ENCODE measurements at places on chromosomes 1 and 21.

GRCh38 chr1:38686927-38687255 lies 172.7 kb downstream of the RRAGC start:
- no peak for DNase-seq

DNA sequence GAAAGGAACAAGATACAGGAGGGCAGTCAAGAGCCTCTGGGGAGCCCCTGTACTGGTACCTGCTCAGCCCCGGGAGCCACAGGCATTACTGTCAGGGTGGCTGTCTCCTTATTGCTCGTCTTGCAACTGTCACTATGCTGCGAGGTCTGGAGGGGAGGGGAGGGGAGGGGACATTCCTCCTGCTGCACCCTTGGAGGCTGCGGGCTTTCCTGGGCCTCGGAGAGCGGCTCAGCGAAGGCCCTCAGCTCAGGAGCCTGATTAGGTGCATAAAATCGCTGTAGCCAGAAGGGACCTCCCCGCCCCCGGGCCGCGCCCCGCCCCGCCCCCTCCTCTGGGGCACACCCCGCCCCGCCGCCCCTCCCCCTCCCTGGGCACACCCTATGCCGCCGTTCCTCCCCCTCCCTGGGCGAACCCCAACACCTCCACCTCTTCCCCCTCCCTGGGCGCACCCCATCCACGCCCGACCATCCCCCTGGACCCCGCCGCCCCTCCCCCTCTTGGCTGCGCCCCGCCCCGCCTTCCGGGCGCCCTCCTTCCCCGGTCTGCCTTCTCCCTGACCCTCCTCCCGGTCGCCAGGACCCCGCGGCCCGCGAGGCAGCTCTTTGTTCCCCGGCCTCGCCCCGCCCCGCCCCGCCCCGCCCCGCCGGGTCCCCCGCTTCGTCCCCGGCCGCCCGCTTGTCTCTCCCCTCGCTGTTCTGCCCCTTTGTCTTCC lies 35.5 kb downstream of the CACHD1 start:
- peak; percentile 64 for DNase-seq

- DNase-seq, result no peak
These were observed 22.8 kb downstream of the LDLRAP1 start for GRCh38 chr1:25566176-25566729.

DNA sequence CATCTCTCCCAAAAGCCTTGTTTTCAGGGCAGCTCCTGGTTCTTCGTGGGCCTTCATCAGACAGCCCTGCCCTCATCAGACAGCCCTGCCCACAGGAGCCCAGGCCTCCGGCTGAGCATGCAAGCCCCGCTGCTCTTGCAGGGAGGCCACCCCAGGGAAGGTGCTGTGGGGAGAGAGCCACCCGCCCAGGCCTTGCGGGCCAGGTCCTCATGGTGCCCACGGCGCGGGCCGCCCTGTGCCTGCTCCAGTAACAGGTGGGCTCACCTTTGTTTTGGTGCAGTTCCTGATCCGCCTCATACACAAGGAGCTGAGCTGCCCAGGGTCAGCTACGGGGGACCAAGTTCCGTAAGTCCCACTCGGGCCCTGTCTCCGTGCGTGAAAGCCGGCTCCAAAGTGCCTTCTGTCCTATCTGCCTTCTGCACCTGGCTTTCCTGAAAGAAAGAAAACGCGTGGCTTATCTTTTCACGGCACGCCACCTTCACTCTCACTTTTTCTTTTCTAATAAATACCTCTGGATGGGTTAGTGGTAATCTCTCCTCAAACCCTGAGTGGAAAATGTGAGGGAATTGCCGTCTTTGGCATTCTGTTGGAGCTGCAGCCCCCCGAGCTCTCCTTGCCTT lies 65.9 kb downstream of the SLC37A1 start:
- peak; percentile 17 for DNase-seq

DNA sequence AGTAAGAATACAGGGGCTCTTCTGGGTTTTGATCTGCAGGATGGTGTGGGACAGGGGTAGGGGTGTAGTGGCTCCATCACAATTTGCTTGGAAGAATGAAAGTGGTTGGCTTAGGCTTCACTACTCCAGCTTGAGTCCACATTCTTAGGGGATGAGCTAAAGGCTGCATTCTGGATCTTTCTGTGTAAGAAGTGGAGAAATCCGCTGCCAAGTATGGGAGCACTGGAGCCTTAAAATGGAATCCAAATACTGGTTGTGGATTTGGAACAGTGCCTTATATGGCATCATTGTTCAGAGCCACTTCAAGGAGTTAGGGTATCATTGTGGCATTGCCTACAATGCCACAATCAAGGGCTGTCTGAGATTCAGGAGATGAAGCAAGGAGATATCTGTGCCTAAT lies 187.1 kb downstream of the LMO4 start:
- no peak for DNase-seq

GRCh38 chr21:38533887-38534286 lies 35.6 kb upstream of the ERG start:
- DNase-seq, result no peak

- DNase-seq, result peak; percentile 26
These were observed 4.7 kb upstream of the FTCD start for GRCh38 chr21:46159841-46160656.

GRCh38 chr1:221722254-221723017 lies 19.5 kb downstream of the DUSP10 start:
- DNase-seq, result no peak

DNA sequence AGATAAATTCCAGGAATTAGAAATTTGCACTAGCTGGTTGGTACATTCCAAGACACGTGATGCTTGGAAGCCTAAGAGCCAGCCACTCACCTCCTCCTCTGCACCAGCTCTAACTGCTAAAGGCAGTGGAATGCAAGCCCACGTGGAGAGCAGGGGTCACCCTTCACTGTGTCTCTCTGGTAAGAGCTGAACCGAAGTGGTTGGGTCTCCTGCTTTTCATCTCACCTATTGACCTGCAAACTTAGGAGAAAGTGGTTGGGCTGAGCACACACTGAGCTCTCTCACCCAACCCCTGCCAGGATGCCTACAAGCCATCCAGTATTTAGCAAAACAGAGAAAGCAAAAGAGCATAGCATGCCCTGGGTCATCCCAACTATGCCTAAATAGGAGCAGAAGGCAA lies 19.3 kb downstream of the HAO2 start:
- no peak for DNase-seq

DNA sequence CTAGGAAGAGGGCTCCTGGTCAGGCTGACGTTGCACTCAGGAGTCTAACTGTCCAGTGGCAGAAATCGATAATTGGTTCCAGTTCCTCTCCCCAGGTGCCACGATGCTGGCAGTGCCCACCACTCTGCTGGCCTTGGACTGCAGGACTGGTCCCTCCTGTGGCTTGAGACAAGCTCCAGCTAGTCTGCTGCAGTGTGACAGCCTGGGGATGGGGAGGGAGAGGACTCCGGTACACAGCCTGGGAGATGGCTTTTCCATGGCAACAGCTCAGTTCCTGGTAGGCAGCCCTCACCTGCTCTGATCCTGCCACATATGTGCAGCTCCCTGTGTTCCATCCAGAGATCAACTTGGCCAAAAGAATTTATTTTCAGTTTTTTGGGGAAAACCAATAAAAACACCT lies 239.3 kb downstream of the KCNJ6 start:
- DNase-seq, result no peak

DNA sequence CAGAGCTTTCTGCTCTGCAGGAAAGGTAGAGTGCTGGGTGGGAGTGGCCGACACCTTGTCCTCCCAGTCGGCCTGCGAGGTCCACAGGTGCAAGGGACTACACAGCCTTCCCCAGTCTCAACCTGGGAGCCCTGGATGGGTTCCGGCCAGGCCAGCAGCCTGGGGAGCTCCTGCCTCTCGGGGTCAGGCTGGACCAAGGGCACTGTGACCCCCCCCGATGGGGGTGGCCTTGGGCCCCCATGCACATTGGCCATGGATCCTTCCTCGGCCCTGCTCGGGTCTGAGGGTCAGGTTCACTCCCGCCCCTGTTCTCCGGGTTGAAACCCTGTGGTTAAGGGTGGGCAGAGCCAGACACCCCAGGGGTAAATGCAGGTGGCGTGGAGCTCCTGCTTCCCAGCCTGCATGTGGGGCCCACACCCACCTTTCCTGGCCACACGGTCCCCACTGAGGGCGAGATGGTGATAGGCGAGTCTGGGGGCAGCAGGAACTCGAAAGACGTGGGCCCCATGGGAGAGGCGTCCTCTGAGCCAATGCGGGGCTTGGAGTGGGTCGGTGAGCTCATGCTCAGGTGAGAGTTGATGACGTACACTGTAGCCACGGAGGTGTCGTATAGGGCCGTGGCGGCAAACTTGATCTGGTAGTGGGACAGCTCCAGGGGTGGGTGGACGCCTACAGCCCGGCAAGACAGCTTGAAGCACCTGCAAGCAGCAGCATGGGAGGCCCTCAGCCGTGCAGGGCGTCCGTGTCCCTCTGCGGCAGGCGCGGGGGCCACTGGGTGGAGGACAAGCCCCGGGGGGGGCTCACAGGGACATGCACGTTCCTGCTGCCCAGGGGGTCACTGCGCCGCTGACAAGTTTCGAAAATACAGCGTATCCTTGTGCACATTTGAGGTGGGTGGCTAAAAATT lies 10.8 kb upstream of the TMEM52 start:
- no peak for DNase-seq

- peak; percentile 85 for DNase-seq
These were observed 1.1 kb upstream of the UBE2Q1 start for GRCh38 chr1:154559466-154560044.

DNA sequence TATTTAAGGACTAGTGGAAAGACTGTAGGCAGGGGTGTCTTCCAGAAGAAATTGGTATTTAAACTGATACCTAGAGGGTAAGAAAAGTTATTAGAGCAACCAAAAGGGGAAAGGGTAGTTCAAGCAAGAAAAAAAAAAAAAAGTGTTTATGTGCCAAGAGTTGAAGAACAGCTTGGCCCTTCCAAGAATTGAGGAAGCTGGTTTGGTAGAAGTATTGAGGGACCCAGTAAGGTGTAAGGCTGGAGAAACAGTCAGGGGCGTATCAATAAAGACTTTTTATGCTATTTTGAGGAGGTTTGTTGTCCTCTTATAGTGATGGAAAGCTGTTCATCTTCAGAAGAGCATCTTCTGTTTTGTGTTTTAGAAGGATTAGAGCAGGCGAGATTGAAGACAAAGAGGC lies 108.3 kb downstream of the PTPRC start:
- DNase-seq, result no peak

GRCh38 chr1:84603941-84604830 lies 29.9 kb upstream of the CTBS start:
- no peak for DNase-seq

DNA sequence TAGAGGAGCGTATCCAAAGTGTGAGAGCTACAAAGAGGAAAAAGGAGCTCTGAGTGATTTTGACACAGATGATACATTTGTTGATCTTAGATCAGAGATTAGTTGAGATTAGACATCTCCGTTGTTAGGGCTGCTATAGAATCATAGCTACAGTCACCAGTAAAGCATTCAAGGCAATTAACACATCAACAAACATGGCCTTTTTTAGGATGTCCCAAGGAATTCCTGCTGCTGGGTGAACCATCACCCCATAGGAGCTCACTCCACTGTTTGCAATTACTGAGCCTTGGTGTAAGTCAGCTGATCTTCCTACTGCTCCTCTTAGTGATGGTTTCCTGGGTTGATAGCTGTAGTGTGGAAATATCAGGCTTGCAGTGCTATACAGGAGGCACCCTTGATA lies 6.7 kb upstream of the RSRP1 start:
- DNase-seq, result no peak

- DNase-seq, result no peak
These were observed 328.9 kb downstream of the NUF2 start for GRCh38 chr1:163650624-163651023.

GRCh38 chr21:40567501-40567900 lies 279.5 kb downstream of the DSCAM start:
- no peak for DNase-seq

DNA sequence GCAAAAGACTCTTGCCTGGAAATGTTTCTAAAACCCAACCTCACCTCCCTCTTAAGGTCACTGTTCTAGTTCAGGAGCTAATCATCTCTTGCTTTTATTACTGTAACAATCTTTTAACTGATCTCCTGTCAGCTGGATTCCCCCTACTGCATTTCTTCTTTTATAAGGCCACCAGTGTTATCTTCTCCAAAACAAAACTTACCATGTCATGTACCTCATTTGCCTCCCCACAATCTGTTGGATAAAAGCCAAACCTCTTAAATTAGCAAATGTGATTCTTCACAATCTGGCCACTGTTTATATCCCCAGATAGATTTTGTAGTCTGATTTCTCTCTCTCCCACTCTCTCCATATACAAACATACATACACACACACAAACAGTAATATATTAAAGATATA lies 143.3 kb downstream of the DENND1B start:
- DNase-seq, result no peak

DNA sequence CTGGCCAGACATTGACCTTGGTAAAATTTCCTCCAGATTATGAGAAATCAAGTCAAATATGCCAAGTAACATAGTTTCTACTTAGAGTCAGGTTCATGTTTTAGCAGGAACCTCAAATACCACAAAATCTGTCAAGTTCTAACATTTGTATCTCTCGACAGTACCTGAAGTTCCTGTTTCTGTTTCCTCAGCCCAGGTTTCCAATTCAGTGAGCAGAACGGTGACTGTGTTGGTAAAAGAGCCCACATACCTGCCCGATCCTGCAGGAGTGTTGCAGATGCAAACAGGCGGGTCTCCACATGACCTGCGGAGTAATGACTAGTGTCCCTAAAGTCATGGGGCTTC lies 57.9 kb upstream of the LGALS8 start:
- no peak for DNase-seq

DNA sequence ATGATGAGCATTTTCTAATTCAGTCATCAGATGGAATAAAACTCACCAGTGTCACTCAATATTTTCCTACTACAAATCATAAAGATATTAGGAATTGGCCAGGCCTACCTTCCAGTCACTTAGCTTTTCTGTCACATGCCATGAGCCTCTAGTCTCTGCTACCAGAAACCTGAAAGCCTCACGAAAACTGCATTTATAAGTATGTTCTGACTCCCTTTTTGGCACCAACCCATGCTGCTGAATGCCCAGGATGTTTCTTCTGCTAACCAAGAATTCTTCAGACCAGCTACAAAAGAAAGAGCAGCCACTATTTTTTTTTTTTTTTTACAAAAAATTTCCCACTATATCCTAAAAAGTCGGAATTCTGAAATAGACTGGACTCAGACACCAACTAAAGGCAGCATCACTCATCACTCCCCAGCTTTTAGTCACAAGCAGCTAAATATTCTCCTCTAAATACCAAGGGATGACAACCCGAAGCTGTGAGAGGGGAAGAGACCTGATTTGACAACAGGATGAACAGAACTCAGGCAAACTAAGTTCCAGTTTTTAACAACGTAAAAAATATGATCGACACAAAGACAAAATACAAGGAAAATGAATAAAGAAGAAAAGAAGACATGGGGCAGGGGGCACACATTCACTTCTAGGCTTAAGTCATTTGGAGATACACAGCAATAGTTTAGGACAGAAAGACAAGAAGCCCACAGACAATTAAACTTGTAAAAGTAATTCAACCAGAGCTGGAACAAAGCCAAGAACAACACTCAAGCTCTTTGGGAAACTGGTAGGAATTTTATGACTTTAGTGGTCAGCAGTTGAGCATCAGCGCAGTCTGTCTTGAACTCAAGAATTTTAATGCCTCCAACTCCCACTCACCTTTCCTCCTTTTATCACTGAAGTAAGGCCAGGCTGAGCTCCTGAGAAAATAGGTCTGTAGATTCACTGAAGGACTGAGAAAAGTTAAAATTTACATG lies 1.7 kb downstream of the DCAF8 start:
- no peak for DNase-seq
